ENCODE measurements at places on chromosomes 4 and X.

- no peak for DNase-seq
These were observed 132.3 kb downstream of the ZNF330 start for GRCh38 chr4:141352909-141353525.

DNA sequence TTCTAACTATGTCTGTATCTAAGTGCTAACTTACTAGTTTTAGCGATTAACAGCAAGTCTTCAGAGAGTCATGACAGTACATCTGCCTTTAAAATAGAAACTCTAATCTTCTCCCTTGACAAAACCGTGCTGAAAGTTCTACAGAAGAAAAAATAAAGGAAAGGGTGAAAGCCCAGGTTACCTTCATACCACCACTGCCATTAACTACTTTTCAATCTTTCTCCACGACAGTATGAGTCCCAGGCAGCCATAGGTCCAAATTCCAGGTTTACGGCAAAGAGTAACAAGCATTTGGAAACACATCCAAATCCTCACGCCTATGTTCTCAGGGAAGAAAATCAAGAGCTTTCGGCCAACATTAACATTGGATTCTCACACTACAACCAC, 12.4 kb upstream of the ZCCHC13 start:
- peak; percentile 9 for DNase-seq

GRCh38 chr4:174553828-174554227, 31.5 kb upstream of the HPGD start:
- no peak for DNase-seq

- no peak for DNase-seq
These were observed 416.6 kb upstream of the MAGEB18 start for GRCh38 chrX:25721564-25721963.

DNA sequence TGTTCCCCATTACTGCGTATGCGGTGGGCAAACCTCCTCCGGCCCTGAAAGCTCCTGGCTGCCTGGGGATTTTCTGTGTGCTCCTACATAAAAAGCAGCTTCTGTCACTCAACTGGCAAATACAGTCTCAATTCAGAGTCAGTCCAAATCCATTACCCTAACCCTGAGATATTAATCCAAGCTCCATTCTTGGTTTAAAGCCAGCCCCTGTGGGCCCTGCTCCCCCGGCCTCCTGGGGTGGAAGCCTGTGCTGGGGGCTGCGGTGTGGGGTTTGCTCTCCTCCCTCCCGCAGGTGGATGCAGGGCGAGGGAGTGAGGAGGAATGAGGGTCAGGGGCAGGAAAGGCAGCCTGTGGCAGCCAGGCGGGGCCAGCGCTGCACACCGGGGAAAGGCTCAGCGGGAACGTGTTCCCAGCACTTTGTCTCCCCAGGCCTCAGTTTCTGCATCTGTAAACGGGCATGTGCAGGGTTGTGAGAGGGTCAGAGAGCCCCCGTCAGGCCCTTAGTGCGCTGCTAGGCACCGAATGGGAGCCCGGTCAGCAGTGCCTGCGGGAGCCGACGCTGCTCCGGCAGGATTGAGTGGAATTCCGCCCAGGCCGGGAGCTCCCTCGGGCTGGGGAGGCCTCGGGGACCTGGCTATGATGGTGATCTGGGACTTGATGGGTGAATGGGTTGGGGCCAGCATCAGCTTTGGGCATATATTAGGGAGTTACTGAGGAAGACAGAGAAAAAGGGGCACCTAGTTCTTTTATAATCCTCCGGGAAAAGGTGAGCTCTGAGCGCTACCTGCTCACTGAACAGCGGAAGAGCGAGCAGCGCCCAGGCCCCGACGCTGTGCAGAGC, 6.3 kb upstream of the RGS12 start:
- DNase-seq, result no peak

GRCh38 chrX:31302573-31303075, 230.8 kb upstream of the FTHL17 start:
- DNase-seq, result no peak

GRCh38 chrX:72005046-72005445, 94.4 kb downstream of the NHSL2 start:
- no peak for DNase-seq

- no peak for DNase-seq
These were observed 247.1 kb downstream of the BCOR start for GRCh38 chrX:39850630-39851152.

GRCh38 chr4:165972747-165973146, 99.7 kb downstream of the TLL1 start:
- no peak for DNase-seq

DNA sequence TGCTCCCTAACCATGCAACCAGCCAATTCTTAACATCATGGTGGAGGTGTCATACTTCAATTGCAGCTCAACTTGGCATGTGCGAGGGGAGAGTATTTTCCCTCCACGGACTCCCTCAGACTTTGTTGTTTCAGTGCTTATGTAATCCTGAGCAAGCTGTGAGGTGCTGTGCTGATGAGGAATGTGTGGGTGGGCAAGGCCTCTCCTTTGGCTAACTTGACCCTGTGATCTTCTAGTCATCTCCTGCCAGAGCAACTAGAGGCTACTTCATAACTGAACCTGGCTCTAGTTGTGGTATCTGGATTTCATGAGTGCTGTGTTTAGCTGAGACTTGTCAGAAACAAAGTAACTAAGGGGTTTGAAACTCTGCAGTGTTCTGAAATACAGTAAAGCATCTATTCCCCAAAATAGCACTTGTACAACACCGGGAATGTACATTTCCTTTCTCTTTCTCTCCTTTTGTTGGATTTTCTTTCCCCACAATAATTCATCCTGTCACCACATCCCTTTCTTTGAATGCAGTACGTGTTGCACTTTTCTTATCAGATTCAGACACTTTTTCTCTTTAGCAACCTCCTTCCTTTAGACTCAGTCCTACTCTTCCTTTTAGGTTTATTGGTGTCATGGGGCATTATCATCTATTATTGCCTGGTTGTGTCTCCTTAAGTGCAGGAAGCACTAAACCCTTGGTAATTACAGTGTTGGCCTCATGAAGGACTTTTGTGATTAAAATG, 415.2 kb upstream of the NR3C2 start:
- DNase-seq, result no peak

DNA sequence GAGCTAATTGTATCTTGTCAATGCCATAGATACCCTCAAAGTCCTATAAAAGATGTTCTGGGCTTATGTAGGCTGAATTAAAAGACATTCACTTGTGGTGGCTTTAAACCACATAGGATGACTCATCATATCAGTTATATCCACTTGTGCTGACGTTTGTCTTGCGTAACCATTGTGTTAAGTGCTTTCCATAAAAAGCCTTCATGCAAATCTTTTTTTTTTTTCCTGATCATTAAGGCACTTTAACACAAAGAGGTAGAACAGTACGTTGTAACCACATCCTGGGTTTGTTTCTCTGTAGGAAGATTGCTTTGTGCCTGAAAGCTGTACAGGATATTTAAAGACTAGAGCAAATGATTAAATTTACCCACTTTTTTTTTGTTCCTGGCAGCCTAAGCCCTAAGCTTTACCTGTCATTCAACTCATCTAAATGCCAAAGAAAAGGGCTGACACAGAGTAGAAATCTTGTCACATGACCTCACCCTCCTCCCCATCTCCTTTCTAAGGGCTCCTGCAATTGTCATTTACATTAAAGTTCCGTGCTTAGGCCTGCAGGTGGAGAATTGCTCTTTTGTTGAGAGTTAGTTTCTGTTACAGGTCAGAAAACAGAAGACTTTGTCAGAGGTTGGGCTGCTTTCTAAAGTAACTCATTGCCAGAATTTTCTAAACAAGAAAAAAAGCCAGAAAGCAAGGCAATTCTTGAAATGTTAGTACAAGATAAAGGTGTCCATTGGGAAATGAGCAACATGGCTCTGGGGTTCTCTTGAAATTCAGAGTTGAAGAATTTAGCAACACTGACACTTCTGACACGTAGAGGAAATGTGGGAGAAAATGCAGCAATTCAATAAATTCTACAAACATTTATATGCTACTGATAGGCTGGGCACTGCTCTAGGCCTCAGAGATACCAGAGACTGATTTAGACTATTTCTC, 555.6 kb downstream of the PPARGC1A start:
- DNase-seq, result no peak

DNA sequence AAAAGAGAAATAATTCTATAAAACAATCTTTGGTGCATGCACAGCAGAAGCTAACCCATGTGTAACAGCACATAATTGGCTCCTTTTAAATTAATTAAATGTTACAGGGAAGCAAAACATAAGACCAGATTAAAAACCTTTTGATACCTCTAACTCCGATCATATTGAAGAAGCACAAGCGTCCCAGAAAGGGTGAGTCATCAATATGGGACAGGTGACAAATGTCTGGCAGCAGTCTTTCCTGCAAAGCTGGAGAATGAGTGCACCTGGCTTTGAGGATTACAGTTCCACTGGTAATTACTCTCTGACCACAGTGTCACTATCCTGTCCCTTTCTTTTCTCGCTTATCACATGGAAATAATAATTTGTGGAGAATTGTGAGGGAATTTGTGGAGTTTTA, 94.6 kb downstream of the FAM9B start:
- DNase-seq, result no peak

DNA sequence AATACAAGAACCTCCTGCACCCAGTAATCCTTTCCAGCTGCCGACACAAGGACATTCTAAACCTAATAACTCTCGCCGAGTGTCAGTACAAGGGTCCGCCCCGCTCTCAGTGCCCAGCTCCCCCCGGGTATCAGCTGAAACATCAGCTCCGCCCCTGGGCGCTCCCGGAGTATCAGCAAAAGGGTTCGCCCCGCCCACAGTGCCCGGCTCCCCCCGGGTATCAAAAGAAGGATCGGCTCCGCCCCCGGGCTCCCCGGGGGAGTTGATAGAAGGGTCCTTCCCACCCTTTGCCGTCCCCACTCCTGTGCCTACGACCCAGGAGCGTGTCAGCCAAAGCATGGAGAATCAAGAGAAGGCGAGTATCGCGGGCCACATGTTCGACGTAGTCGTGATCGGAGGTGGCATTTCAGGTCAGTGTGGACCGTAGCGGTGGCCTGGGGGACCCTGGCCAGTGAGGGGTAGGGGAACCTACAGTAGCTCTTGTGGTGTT, at the start of gene MAOA:
Gene MAOA, plus strand, starts transcription at position 295 of the 490 bp plus-strand sequence. Its CDS starts 43 bp downstream, at position 338.
- DNase-seq, result peak; percentile 8

GRCh38 chrX:120769576-120770341, 105.9 kb downstream of the CT47B1 start:
- DNase-seq, result peak; percentile 0

- DNase-seq, result no peak
These were observed 260.7 kb downstream of the INPP4B start for GRCh38 chr4:142585411-142585810.
